GOT3 (cell line): ENCODE measurements at places on chromosomes 4 and X.

DNA sequence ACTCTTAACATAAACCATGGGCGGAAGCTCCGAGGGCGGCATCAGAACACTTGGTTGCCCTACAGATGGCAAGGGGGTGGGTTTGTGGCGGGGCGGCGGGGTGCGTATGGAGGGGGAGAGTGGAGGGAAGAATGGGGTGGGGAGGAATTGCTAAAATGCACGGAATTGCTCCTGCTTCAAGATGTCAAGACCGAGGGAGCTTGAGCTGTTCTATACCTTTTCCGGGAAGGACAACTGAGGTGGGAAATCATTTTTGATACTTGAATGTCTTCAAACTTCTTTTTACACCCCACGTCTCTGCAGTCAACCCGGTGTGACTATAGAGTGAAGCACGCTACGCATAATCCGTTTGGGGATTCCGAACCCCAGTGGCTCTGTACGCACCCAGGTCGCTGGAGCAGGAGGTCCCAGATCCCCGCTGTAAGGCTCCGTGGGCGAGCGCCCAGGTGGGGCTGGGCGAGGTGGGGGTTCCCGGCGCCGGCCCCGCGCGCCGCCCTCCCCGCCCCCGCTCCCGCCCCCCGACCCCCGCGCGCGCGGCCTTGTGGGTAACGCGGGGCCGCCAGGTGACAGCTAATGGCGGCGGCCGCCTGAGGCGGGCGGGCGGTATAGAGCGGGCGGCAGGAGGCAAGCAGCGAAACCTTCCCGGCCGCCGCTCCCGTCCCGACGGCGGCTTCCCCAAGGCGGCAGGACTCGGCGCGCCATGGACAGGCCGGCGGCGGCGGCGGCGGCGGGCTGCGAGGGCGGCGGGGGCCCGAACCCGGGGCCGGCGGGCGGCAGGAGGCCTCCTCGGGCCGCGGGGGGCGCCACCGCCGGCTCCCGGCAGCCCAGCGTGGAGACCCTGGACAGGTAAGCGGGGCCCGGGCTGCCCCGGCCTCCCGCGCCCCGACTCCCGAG lies at the start of gene MTMR1:
Gene MTMR1 (plus strand): TSS at position 566 of the 894 bp plus-strand sequence. CDS start 135 bp downstream, at position 701.
- DNase-seq, result no peak

GRCh38 chr4:81919223-81919622 lies 447.5 kb upstream of the RASGEF1B start:
- DNase-seq, result no peak

DNA sequence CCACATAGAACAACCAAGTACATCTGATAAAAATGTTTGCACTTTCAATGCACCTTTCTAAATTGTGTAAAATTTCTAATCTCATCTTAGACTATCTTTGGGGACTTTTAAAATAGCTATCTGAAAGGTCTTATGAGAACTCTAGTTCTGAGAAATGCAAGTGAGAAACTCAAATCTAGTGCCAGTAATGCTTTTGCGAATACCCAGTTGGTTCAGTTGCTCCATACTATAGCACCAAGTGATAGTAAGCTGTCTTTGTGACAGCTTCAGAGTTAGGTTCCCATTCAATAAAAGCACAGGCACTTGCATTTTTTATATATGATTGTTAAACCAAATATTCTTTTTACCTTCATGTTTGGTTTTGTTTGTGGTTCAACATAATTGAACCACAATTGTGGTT lies 4.5 kb upstream of the ITM2A start:
- DNase-seq, result no peak

DNA sequence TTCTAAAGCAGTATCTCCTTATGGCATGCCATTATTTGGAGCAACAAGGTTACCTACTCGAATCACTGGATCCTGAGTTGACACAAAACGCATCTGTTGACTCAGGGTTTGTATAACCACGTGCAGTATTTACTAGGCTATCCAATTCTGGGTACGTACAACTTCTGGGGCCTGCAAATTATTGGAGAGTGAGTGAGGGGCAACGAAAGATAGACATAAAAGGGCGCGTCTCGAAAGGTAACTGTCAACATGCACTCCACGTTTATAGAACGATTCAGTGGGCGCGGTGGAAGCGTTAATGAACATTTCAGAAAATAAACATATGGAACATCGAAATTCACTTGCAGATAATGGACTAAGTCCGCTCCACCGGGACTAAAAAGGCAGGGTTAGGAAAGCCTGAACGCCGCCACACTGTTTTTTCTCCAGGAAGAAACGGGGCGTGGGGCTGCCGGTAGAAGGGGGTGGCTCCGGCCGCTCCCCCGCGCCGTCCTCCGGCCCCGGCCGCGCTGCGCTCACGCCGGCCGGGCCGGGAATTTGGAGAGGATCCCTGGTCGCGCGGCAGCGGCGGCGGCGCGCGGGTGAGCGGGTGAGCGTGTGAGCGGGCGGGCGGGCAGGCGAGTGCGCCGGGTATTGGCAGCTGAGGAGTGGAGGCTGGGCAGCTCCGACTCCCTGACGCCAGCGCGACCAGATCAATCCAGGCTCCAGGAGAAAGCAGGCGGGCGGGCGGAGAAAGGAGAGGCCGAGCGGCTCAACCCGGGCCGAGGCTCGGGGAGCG lies at the start of gene SMAD1:
Gene SMAD1 (plus strand): TSS at position 690 of the 778 bp plus-strand sequence. CDS start 32,761 bp downstream, outside the sequence.
- peak; percentile 2 for DNase-seq

DNA sequence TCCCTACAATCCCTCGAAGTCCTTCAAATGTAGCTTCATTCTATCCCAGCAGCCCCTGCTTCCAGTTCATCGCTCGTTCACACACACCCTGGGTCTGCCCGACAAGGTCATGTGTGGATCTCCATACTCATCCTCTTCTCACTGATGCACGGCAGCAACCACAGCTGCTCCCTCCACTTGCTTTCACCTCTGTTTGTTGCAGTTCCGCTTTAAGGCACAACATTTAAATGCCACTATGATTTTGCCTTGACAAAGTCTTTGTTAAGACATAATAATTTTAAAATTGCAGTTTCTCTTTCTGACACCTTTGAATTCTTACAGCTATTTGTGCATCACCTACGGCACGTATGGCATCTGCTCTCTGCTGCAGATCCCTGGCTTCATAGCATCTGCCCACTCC lies 1.8 kb downstream of the ODAPH start:
- DNase-seq, result no peak

DNA sequence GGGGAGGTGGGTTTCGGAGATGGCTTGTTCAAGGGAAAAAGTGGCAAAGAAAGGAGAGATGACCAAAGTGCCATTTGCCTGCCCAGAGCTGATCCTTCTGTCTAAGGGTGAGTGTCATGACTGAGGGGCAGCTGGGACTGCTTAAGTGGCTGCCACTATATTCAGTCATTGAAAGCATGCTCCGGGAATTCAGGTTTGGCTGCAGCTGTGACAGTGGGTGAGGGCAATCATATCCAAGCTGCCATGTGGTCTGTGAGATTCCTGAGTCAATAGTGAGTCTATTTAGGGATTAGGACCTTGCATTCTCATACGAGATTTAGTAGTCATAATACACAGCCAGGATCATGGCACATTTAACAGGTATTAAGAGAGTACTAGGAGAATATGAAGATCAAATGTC lies 138.8 kb upstream of the BANK1 start:
- DNase-seq, result no peak

DNA sequence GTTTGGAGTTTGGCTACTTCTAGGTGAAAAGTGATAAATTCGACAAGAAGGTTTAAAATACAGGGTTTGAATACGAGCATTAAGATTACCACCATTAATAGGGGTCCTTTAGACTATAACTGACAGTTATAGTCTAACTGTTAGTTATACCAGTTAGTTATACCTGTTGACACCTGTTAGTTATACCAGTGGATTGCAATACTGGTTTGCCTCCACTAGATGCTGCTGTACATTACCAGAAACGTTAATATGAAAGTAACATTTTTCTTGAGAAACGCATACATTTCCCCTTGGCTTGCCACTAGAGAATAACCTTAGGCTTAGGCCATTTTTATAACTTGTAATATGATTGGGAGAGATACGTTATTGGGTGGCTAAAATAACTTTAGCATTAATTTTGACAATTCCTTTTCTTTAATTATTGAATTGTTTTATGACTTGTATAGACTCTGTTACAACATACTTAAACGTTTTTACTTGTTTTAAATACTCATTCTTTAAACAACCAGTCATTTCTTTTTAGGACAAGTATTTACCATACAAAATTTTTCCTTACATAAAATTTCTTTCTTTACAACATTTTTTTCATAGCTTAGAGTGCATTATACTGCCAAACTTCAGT lies 911.2 kb downstream of the FSTL5 start:
- DNase-seq, result no peak

DNA sequence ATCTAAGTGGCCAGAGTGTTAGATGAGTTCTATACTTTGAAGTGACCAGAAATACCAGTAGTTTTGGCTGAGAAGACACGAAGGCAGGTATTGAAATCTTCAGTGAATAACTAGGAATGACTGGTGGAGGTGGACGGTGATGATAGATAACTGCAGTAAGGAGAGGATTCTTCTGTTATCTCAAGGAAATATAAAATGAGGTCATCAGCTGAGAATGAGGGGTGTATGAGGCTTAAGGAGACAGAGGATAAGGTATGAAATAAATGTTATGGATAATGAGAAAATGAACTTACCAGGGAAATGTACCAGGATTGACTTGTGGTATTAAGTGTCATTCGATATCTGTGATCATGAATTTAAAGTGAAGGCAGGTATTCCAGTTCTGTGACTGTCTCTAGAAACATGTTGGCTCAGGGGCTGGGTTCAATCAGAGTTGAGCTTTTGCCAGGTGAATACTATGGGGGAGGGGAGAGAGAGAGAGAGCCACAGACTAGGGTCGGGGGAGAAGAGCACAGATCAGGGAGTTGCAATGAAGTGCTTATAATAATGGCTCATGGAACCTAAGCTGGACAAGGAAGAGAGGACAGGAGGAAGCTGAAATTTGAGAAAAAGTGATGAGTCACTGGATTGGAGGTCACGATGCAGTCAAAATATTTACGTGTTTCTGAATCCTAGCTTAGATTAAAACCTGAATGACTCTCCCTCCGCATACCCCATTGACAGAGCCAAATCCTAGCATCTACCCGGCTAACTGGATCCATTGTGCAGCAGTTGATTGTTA lies 37.5 kb upstream of the BRS3 start:
- DNase-seq, result no peak

- no peak for DNase-seq
Observed at GRCh38 chr4:20137176-20137575, 114.5 kb upstream of the SLIT2 start.

GRCh38 chr4:87017580-87018342 lies 83.0 kb downstream of the AFF1 start:
- DNase-seq, result no peak

DNA sequence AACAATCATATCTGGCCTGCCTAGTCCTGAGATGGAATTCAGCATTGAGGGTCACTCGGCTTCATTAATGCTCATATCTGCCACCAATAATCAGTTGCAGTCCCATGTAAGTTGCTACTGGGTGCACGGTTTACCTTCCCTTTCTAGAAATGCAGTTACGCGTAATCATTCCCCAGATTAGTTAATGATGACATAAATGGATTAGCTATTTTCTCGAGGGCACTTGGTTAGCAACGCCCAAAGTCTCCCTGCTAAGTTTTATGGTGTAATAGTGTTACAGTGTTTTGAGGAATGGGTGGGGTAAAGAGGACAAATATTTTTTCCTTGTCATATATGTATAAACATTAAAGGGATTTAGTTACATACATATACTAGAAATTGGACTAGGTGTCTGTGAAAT lies 118.8 kb downstream of the MID1 start:
- DNase-seq, result no peak

GRCh38 chr4:2059046-2059725 lies at the start of gene NAT8L:
TSS of gene NAT8L (plus strand) at chr4:2059327. CDS start at chr4:2059512, 185 bp downstream.
- no peak for DNase-seq

DNA sequence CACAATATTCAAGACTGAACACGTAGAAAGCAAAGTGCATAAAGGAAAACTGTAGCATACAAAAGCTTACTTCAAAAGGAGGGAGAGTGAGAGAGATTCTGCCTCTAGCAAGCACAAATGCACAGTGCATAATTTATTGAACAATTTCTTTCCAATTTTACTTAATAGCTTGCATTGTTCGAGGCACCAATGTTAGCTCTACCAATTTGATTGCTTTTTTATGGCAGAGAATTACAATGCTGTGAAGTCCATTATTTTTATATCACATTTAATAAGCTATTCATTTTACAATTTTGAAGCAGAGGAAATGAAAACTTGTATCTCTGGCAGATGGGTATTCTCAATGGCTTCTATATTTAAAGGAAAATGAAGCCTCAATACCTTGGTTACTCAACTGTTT lies 331.7 kb downstream of the GPM6A start:
- DNase-seq, result no peak

DNA sequence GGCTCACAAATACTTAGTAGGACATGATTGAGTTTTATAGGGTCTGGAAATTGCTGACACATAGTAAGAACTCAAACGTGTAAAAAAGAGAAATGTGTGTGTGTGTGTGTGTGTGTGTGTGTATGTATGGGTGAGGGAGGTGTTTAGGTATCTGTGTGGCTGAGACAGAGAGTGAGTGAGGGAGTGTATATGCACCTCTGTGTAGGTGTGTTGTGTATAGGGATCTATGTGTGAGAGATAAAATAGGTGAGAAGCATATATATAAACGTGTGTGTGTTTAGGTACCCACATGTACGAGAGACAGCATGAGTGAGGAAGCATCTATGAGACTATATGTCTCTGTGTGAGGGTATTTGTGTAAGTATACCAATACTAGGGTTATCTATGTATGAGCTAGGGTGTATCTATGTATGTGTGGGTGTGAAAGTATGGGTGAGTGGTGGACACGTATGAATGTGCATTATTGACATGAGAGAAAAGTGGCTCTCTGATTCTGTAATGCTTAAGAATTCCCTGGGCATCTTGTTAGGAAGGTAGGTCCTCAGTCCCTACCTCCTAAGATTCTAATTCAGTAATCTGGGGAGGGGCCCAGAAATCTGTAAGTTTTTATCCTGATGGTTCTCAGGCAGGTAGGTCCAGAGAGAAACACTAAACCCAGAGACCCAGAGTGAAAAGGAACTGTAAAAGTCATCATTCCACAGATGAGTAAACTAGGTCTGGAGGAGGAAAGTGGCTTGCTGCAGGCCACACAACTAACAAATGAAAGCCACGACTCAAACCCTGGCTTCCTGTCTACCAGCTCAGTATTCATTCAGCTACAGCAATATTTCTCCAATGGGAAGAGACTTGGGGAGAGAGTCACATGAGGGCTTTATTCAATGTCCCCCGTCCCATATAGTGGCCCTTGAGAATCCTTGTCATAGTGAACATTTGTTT lies 237.0 kb downstream of the IDS start:
- DNase-seq, result no peak

DNA sequence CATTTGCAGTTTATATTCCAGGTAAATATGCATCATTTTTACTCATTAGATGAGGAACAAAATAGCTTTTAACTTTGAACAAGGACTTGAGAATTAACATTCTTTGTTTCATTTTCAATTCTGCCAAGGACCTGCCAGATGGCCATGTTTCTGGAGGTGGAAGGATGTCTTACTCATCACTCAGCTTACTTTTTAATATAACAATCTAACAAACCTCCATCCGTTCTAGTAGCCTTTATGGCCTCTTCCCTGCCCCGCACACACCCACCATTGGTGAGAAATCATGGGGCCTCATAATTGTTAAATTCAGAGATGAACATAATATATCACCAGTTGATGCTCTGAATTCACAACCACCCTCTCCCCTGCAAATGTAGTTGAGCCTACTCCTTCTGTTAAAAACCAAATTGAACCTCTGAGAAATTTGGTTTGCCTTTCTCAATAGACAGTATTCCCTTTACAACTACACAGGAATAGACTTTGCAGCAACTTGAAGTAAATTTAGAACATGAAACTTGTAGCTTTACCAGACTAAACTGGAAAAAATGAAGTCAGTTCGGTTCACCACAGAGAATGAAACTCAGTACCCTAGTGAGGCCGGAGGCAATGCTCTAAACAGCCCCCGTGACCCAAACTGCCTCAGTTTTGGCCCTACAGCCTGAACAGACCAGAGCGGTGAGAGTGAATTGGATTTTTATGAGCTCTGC lies 50.1 kb upstream of the ACSL4 start:
- no peak for DNase-seq

GRCh38 chr4:89069481-89069880 lies 12.5 kb upstream of the FAM13A start:
- DNase-seq, result no peak
